Mesenteric fat pad (tissue), 1 donor: ENCODE measurements at places on chromosomes 5 and 9. TPM values are rescaled to one million over a fixed set of nuclear protein-coding genes. Genes with fewer than 3 reads are reported as not detected.
A peak's percentile ranks its signal among the peaks of the same experiment; 100 is the strongest.

- DNase-seq, result no peak
These were observed 70.1 kb upstream of the MEF2C start for GRCh38 chr5:88952996-88953643.

DNA sequence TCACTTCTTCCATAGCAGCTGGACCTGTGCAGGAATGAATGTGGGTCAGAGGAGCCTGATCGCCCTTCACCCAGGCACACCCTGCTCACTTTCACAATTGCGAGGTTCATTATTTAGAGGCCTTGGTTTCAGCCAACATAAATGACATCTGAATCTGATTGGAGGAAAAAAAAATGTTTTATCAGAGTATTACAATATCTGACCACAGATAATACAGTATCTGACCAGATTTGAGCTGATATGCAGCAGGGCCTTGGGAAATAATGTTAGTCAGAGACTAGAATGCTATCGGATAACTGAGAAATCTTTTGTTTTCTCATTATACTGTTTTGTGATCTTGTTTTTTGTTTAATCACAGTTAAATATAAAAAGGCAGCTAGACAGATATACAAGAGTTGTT, 7.7 kb downstream of the ICE1 start:
- DNase-seq, result no peak

GRCh38 chr9:93097511-93098201, 1.6 kb downstream of the CARD19 start:
- DNase-seq, result peak; percentile 88

DNA sequence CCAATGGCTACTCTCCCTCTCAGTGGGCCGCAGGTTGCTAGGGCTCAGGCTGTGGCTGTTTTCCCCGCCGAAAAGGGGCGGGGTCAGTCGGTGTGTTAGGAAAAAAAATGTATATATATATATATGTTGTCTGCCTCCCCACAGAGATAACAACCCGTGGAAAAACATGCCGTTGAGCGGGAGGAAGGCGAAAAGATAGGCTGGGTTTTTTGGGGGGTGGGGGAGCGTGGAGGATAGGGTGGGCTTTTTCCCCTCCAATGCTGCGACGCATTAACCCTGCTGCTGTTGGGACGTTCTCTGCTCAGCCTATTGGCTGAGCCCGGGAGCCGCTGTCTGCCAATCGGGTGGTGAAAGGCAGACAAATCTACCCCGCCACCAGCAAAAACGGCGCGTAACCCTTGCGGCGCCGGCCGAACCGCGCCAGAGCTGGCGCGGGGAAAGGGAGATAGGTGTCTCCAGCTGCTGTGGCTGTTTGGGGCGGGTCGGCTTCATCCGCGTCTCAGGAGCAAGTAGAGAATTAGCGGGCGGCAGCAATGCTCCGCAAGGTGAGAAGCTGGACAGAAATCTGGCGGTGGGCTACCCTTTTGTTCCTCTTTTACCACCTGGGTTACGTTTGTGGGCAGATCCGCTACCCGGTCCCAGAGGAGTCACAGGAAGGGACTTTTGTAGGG, at the start of gene PCDHGC4:
Gene PCDHGC4, plus strand, starts transcription at position 390 of the 671 bp plus-strand sequence. Its CDS starts 144 bp downstream, at position 534.
- no peak for DNase-seq

DNA sequence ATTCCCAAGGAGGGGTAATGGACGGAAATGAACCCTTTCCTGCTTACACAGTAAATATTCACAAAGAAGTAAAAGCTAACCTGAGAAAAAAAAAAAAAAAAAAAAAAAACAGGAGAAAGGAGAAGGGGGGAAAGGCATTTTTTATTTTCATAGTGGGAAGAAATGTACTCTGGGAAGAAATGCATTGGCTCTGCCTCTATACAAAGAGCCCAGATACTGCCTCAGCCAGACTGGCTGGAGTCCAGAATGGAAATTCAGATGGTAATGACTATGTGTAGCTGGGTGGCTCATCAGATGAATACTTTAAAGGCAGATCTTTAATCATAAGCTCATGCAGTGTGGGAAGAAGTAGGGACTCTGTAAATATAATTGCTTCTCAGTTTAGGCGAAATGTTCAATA, 124.9 kb upstream of the ZNF608 start:
- DNase-seq, result no peak

DNA sequence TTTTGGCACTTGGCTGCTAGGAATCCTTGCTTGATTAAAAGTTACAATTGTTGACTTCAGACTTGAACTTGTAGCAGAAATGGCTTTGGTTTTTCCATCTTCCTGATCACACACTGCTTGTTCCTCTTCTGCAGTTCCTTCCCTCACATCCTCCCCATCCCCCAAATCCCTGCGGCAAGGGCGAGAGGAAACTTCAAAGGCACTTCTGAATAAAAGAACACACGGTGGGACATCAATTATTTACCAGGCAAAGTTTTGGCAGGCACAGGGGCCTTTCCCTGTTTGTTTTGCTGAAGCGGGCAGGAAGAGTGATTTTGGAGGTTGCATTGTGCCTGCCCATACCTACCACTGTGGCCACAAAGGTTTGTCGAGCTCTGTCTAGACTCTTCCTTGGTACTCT, 260.9 kb downstream of the KIF4B start:
- DNase-seq, result no peak

The ATP6V1G1 gene
- total RNA-seq, result 70.4 TPM

The TLX3 gene
- not detected for total RNA-seq

GRCh38 chr5:91541696-91542095, 158.6 kb upstream of the ARRDC3 start:
- DNase-seq, result no peak

The IL11RA gene
- total RNA-seq, result 15.6 TPM

GRCh38 chr9:26157411-26157810, 479.2 kb upstream of the TUSC1 start:
- DNase-seq, result no peak

GRCh38 chr9:99024959-99025358, 80.0 kb upstream of the TGFBR1 start:
- DNase-seq, result no peak

DNA sequence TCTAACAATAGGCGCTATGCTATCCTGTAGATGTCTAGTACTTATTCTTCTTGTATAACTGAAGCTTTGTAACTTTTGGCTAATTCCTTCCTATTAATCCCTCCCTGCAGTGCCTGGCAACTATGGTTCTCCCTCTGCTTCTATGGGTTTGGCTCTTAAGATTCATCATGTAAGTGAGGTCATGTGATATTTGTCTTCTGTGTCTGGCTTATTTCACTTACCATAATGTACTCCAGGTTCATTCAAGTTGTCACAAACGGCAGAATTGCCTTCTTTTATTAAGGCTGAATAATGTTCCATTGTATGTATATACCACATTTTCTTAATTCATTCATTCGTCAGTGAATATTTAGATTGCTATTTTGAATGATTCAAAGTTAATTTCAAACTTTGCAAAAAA, 149.9 kb upstream of the GAS1 start:
- DNase-seq, result no peak
